ENCODE measurements at places on chromosomes 6 and 20.

DNA sequence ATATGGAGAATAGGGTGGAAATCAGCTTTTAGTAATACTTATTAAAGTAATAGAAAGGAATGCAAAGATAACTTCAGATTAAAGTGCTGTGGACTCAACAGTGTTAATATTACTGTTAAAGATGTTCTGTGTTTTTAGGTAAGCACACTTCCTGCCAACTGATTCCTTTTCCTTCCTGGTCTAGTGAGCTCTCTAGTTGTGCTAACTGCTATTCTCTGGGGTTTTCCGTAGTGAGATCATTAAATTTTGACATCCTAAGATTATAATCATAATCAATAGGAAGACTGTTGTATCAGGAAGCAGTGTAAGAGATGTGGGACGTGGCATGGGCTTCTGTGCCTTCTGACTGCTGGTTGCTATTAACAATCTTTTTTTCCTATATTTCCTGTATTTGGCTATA lies 1.2 kb upstream of the TMEM217 start:
- peak; percentile 16 for DNase-seq

DNA sequence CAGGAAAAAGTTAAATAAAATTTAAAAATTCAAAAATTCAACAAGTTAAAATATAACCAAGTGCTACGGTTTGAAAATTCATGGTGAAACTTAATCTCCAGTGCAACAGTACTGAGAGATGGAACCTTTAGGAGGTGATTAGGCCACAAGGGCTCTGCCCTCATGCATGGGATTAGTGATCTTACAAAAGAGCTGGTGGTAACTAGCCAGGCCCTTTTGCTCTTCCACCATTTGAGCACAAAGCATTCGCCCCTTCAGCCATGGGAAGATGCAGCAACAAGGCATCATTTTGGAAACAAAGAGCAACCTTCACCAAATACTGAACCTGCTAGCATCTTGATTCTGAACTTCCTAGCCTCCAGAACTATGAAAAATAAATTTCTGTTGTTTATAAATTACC lies 80.9 kb downstream of the RNGTT start:
- no peak for DNase-seq

DNA sequence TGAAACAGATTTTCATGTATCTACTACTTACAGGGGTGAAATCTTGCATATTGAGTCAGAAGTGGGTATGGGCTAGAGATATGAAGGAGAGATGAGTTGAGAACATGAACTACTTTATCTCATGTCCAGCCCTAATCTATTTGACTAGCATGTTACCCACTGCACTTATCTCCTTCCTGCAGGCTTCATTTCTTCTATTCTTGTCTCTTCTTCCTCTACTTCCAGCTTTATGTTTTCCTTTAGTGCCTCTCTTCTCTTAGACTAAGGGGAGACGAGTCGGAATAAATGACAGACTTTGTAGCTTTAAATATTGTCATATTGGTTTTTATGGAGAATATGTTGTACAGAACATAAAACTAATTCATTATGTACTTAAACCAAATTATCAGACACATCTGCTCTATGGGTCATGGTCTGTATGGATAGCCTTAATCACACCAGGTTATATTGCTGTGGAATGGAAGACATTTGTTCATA lies 5.3 kb downstream of the RAB32 start:
- peak; percentile 86 for DNase-seq

- DNase-seq: no peak
Observed at GRCh38 chr6:54071821-54072340, 39.4 kb upstream of the MLIP start.

- peak; percentile 57 for DNase-seq
Observed at GRCh38 chr6:157272866-157273755, 50.2 kb downstream of the TMEM242 start.

DNA sequence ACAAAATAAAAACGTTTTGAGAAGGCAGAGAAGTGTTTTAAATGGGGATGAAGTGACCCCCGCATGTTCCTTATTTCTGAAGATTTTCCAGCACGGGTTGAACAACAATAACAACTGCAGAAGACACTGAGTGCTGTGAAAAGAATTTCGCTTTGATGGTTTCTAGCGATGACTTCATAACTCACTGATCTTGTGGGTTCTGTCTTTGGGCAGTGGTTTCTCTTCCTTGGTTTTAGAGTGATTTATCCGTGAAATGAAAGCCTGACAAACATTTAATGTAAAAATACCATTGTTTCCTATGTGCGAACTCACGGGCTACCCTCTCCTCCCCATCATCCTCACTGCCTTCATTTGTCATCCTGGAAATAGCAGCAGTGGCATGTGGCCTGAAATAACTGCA lies 793.9 kb downstream of the QKI start:
- DNase-seq: no peak

DNA sequence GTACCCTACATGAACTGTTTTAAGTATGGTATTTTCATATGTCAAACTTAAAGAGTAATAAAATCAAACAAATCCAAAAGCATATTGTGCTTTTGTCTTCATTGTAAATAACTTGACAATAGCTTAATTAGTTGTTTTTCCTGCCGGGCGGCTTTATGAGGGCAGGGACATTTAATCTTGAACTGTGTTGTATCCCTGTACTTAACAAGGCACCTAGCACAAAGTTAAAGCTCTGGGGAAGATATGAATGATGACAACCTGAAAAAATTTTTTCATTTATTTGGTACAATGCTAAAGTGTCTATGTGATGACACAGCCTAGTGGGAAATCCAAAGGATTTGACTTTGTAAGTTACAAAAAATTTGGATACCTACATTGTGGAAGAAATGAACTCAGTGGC lies 502 bp upstream of the HACE1 start:
- DNase-seq: no peak

DNA sequence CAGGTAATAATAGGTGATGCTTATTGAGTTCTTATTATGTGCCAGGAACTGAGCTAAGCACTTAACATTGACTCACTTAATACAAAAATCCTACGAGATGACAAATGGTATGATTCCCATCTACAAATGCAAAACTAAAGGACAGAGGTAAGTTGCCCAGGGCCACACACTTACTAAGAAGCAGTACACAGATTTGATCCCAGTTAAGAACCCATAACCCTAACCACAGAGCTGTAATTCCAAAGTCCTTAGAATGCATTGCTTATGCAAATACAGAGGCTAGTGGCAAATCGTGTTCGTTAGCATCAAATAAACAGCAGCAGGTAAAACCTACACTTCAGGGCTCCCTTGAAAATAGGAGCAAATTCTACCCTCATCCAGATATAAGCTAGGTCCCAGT lies 104.0 kb downstream of the SASH1 start:
- no peak for DNase-seq

DNA sequence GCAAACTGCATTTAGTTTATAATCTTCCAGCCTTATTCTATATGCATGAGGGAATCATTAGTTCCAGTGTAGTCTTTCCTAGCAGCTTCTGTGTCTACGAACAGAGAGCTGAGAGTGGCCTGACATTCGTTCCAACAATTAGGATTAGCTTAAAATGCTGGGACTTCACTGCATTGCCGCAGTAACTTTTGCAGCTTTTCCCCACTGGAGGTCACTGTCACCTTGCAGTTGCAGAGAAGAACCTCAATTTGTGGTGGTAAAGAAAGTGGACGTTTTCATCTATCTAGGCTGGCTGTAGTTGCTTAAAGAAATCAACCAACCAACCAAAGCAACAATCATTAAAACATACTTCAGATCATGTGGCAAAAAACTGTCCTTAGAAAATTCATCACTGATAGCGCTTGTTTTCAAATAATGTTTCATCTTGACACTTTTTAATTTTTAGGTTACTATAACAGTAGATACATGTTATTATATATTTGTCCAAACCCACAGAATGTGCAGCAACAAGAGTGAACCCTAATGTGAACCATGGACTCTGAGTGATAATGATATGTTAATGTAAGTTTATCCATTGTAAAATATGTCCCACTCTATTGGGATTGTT lies 12.2 kb downstream of the MYLK4 start:
- DNase-seq: peak; percentile 93

DNA sequence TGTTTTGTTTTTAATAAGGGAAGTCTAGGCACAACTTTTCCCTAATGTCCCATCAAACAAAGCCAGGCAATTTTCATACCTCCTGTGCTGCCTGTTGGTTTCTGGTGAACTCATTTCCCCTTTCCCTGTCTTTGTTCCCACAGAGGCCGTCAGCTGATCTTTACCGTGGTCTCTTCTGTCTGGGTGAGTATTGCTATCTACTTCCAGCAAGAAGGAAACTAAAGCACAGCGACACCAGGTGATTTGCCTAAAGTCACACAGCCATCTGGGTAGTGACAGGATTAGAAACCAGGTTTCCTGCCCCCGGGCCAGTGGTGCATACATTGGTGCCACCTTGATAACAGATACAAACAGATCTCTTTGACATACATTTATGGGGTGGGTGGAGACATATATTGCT lies 59.6 kb downstream of the RAB44 start:
- peak; percentile 16 for DNase-seq

DNA sequence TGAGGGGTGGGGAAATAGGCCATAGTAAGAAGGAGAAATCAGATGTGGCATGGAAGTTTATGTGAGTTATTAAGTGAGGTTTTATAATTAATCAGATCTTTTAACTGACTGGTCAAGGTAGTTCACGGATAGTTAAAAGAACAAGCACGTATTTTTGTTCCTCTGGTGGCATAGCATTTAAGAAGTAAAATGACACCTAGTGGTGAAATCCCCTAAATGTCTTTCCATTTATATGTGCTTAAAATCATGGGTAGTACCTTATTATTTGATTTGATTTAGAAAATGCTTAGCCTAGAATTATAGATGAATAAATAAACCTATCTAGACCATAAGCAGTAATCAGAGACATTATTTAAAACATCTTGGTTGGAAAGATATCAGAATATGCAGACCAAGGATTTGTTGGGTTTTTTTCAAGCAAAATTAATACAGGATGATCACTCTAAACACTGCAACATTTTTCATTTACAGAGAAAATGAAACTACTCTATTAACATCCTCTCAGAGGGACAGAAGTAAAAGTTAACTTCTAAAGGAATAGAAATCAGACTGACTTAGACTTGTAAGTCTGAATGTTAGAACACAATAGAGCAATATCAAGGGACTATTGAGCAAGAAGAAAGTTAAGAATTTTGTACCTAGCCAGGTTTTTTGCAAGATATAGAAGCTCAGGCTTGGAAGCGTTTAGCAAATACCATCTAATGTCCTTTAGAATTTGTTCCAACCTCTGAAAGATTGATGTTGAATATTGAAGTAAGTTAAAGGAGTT lies 81.1 kb downstream of the STXBP5 start:
- DNase-seq: peak; percentile 81

- no peak for DNase-seq
Observed at GRCh38 chr20:42734660-42735368, 454.9 kb downstream of the PTPRT start.

- DNase-seq: no peak
Observed at GRCh38 chr6:140670021-140670420, 1295.6 kb upstream of the CITED2 start.

DNA sequence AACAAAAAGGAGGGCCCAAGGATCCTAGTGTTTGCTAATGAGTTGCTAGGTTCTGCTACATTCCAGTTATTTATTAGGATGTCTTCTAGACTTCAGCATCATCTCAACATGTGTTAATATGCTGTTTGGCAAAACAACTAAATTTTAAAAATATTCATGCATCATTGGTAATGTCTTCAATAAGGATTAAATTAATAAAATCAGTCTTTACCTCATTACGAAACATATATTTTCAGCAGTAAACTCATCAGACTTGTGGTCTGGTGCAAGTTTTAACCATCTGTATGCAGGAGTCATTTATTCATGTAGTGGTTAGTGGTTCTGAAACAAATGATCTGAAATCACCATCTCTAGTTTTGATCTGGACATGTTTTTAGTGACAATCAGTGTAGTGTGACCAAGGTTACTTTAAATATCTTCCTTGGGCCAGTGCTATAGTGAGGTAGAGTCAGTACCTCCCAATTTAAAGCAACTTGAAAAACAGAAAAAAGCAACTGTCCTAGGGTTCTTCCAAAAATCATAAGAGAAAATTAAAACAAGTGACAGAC lies 85.0 kb upstream of the KCNK16 start:
- no peak for DNase-seq
